ENCODE measurements at places on chromosomes 2 and 18.

DNA sequence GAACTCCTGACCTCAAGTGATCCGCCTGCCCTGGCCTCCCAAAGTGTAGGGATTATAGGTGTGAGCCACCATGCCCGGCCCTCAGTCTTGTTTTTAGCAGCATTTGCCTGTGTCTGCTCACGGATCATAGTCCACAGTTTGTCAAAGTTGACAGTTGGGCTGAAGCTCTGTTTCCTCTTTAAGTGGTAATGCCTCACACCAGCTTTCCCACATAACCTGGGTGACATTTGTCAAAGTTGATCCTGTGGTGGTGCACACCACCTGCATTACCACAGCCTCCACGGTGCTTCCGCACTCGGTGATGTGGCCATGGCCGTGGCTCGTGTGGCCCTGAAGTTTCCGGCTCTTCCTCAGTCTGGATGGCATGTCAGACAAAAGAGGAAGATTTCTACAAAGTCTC is 27.1 kb downstream of the RAB31 start:
- DNase-seq, result no peak

- peak; percentile 39 for DNase-seq
These were observed 12.3 kb downstream of the CEP192 start for GRCh38 chr18:13003466-13003896.

DNA sequence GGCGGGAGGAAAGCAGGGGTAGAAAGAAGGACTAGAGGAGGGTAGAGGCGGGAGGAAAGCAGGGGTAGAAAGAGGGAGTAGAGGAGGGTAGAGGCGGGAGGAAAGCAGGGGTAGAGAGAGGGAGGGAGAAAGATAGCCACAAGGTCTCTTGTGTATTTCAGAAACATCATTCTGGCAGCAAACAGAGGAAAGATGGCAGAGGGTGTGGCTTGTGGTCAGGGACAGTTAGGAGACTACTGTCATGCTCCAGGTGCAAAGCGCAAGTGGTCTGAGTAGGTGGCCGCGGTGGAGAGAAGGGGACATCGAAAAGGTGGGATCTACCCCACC is 82.4 kb upstream of the TAF1B start:
- DNase-seq, result no peak

DNA sequence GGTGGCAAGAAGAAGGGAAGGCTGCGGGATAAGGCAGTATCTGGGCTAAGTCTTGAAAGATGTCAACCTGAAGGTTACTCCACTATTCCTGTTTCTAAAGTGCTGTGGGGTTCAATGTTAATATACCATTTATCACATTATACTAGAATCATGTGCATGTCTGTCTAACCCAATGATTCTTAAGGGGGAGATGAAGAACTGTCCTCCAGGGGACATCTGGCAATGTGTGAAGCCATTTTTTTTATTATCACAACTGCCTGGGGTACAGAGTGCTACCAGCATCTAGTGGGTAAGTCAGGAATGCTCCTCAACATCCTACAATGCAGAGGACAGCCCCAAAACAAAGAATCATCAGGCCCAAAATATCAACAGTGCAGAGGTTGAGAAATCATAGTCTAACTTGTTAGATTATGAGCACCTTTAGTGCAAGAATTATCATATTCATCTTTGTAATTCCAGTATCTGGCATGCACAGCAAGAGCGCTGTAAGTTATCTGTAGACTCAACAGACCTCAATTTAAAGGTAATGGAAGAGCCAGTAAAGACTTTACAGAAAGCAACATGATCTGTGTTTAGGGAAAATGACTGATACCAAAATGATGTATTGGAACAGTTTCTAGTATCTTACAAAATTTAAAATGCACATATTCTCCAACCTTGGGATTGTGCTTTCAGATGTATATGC is 26.3 kb downstream of the SP3 start:
- DNase-seq, result no peak

GRCh38 chr2:216348756-216349308 is 23.5 kb downstream of the MARCHF4 start:
- DNase-seq, result peak; percentile 59

GRCh38 chr2:129334128-129334527 is 645.3 kb upstream of the RAB6C start:
- no peak for DNase-seq

- peak; percentile 23 for DNase-seq
These were observed 217.2 kb downstream of the LDLRAD4 start for GRCh38 chr18:13435586-13436333.

- DNase-seq, result no peak
These were observed 2.9 kb downstream of the ITPRID2 start for GRCh38 chr2:181894381-181894780.

- no peak for DNase-seq
These were observed 13.6 kb downstream of the CIB4 start for GRCh38 chr2:26627350-26628105.

GRCh38 chr2:113847144-113847543 is 42.7 kb upstream of the ACTR3 start:
- peak; percentile 8 for DNase-seq

DNA sequence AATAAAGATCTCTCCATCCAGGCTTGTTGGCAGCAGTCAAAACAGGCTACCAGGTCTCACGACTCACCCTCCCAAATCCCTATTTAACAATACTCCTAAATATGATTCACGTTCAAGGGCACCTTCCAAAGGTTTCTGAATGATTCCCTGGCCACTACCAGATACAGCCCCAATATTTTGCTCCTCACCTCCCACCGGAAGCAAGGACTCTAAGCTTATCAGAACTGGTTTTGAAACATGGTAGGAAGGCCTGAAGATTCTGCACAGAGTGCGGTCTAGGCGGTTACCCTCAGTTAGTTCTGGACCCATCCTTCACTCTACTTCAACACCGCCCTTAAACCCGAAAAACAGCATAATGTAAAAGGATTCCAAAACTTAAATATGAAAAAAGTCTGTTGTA is 5.2 kb downstream of the PPP4R1 start:
- no peak for DNase-seq

DNA sequence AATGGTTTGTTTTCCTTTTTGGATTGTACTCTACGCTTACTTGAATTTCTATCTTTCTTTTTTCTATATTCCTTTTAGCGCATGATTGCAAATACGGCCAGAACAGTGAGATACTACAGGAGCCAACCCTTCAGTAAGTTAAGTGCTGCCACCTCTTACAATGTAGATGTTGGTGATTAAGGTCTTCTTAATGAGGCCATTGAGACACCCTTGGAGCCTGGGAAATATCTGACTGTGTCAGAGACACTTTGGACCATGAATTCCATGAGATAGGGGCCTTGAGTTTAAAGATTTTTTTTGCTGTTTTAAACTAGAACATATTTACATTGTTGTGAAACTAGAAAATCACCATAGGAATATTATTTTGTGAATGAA is 27.1 kb upstream of the MAP3K20 start:
- no peak for DNase-seq

DNA sequence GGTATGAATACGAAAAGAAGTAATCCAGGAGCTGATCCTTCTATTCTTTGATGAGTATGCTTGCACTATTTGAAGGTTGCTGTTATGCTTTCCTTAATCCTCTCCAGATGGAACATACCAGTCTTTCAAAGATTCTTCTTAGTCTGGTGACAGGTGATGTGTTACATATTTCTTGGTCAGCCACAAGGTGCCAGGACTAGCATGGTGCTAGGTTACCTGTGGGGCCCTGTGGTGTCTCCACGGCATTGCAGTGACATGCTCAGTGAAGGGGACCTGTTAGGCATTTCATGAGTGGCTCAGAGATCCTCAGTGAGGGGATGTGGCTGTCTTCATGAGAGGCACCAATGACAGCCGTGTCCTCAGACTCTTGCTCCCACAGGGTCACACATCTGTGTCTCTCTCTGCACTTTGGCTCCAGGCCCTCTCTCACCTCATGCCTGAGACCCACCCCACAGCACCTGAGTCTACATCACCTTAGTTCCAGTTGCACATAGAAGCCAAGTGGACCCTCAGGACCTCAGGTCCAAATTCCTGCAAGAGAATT is 13.1 kb upstream of the RAB31 start:
- DNase-seq, result no peak

DNA sequence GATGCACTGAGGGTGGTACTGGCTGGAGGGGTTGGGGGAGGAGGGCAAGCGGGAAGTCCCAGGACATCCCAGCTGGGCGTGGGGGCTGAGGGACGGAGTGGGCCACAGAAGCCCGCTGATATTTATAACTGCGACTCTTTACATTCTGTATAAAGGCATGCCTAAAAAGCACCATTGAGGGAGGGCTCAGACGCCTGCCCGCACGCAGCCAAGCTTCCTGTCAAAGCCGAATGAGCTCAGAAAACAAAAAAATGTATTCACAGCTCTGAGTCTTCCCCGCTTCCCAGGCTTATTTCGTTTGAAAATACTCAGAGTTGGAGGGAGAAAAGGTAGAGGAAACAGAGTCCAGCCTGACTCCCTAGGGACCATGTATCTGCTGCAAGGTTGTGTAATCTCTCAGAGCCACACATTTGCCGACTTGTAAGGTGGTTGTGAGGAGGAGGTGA is 170.1 kb upstream of the HAAO start:
- peak; percentile 22 for DNase-seq

DNA sequence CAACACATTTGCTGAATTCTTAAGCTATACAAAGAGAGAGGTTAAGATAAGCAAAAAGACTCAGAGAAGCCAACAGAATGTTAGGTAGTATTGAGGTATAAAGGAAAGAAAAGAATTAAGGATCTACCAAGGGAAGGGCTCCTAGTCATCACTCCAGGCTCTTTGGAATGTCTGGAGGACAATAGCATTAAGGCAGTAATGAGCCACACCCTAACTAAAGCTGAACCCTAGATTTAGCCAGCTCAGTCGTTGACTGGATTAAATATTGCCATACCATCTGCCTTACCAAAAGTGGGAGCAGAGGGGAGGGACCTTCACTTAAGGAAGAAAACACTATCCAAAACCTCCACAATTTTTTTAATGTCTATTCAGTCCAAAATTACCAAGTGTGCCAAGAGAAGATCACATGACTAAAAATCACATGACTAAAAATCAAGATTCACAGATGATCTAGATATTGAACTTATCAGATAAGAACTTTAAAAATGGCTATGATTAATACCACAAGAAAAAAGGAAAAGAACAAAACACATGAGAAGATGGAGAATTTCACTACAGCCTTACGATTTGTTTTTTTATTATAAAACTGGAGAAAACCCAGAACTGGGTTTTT is 59.7 kb downstream of the EXOC6B start:
- DNase-seq, result no peak

GRCh38 chr2:120793682-120794403 is 58.2 kb downstream of the GLI2 start:
- DNase-seq, result no peak

GRCh38 chr2:196334710-196335109 is 163.3 kb upstream of the STK17B start:
- no peak for DNase-seq

- no peak for DNase-seq
These were observed 464.5 kb downstream of the IRS1 start for GRCh38 chr2:226334981-226335720.

DNA sequence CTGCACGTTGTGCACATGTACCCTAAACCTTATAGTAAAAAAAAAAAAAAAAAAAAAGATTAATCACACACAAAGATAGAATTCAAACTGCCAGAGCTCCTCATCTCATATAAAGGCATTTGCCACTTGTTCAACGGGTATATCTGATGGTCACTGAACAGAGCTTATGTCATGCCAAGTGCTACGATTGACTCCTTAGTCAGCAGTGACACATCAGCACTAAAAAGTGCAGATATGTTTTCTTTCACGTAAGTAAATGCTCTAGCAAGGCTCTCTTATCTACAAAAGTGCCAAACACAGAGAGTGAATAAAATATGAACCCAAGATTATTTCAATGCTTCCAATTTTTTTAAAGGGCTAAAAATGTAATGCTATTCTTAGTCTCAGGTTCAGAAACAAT is 1.1 kb downstream of the LMAN1 start:
- peak; percentile 13 for DNase-seq

DNA sequence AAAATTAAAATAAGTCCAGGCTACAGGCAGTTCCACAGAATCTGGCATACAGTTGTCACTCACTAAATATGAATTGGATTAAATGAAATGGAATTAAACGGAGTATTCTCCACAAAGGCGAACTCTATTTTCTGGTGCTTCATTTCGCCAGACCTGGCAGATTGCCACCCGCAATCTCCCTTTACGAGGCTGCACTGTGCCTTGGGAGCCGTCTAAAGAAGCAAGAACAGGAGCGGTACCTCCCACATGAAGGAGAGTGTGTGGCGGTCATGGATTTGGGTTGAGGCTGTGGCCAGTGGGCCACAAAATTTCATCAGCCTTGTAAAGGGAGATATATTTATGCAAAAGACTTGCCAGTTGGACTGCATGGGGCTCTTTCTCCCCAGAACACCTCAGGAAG is 151.0 kb downstream of the OSR1 start:
- DNase-seq, result no peak

GRCh38 chr2:64018701-64019082 is 536 bp downstream of the VPS54 start:
- DNase-seq, result no peak

- no peak for DNase-seq
These were observed 11.5 kb downstream of the GNLY start for GRCh38 chr2:85705680-85706039.

- DNase-seq, result peak; percentile 78
These were observed 1.3 kb upstream of the CD28 start for GRCh38 chr2:203705178-203705577.

- DNase-seq, result no peak
These were observed 73.6 kb downstream of the MAIP1 start for GRCh38 chr2:200028998-200029397.

- DNase-seq, result no peak
These were observed 98.7 kb downstream of the BCL2 start for GRCh38 chr18:63220903-63221302.

- no peak for DNase-seq
These were observed 267.9 kb downstream of the FBXO15 start for GRCh38 chr18:73879766-73880165.

DNA sequence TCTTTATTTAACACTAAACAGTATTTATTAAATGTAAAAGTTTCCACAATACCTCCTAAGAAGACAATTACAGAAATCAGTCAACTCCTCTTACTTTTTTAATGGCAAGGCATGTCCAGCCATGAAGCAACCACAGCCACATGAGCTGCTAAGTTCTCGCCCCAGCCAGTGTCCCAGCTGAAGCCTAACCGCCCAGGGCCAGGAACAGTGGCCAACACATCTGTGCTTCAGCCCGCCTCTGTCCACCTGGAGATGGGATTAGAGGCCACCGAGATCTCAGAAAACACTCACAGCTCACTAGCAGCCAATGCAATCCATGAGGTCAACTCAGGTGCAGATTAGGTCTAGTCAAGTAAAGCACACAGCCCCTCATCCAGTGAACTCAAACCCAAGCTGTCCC is 40.2 kb downstream of the PID1 start:
- no peak for DNase-seq

DNA sequence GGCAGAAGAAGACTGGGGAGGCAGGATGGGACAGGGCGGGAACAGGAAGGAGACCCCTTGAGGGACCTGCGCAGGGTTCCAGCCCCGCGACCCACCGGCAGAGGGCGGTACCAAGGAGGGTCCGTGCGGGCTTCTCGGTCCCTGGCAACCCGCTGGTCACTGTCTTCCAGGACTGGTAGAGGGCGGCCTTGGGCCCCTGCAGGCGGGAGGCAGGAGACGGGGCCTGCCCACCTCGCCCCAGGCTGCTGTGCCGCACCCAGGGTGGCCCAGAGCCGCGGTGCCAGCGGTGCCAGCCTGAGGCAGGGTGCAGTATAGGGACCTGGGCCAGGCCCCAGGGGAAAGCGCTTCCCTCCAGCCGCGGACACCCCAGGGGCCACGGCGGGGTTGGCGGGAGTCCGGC is 34.5 kb downstream of the NEURL3 start:
- peak; percentile 78 for DNase-seq

Data from activated CD4-positive, alpha-beta T cell treated with anti-CD3 and anti-CD28 coated beads for 36 hours (primary cell).